ENCODE measurements at places on chromosomes 1 and 21.

GRCh38 chr21:42599962-42600361, 53.5 kb upstream of the PDE9A start:
- no peak for DNase-seq

DNA sequence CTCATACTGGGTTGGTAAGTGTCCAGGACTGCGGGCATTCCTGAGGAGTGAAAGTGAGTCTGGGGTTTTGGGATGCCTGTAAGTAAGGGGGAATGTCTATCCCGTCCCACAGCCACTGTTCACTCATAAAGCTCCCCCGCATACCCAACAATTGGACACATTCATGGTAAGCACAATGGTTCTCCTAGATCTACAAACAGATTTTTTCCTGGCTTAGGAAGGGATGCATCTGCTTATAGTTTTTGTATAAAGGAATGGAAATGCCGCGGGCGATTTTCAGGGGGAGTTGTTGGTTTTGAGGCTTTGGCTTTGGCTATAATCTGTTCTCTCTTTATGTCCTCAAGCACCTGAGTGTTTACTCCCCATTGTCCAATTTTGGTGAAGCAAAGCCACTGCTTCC, 7.1 kb downstream of the ERVH48-1 start:
- no peak for DNase-seq

DNA sequence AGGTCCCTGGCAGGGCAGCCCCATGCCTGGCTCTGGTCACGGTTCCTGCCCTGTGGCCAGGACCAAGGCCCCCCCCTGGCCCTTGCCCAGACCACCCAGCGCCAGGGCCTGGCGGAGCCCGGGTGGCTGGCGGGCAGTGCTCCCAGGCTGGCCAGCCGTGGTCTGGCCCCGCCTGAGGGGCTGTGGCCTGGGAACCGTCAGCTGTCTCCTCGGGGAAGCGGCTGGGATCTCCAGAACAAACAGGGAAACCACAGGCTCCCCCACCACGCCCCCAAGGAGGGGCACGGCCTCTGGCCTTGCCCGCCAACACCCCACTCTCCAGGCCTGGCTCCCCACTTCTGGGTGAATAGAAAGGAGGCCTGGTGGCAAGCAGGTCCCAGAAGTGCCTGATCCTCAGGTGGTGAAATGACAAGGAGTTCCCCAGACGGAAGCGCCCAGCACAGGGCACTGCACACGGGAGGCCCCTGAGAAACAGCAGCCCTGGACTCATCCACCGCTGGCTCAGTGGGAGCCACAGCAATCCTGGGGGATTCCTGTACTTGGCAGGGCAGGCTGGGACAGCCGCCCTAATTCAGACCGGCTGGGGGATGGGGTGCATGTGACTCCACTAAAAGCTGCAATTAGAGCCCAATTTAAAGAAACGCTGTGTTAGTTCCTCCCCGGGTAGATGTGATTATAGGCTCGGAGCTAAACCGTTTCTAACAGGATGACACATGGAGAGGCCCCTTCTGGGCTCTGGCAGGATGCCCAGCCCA, 78.9 kb downstream of the RAP1GAP start:
- DNase-seq = no peak

DNA sequence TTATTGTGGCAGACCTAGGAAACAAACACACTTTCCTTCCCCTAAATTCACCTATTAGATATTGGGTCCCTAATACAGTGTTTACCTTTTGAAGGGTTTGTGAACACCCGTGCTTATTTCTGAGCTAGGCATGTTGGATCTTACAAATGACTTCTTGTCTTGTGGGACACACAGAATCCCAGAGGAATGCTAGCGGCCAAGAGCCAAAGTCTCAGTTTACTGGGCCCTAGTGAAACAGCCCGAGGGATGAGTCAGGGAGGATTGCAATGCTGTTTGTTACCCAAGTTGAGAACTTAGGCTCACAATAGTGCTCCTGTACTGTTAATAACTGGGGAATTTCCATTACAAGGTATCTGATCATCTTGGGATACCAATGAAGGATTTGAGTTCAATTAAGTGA, 100.1 kb upstream of the AKT3 start:
- no peak for DNase-seq

GRCh38 chr1:202155478-202156021, 4.9 kb downstream of the PTPN7 start:
- DNase-seq = no peak

GRCh38 chr1:111463029-111463683, 10.6 kb upstream of the C1orf162 start:
- DNase-seq = no peak

DNA sequence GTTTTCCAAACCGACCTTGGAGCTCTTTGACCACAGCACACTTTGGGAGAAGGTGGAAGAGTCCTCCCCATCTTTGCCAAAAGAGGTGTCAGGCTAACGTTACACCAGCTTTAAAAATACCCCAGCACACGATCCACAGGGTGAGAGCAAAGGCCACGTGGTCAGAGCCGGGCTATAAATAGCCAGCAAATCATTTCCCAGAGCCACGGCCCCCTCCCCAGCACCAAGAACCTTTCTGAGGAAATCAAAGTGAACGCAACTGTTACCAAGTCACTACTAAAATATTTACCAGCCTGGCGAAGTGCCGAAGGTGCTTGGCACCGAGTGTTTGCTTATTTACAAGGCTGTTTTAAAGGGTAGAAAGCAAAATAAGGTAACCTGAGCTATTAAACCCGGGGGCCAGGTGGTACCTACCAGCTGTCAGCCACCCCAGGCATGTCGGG, 72.4 kb downstream of the CASZ1 start:
- DNase-seq = no peak

- peak; percentile 55 for DNase-seq
Measured at GRCh38 chr1:234893725-234894630, 234.7 kb downstream of the TOMM20 start.
